ENCODE measurements at places on chromosomes 2 and 18. TPM values are rescaled to one million over a fixed set of nuclear protein-coding genes. Genes with fewer than 3 reads are reported as not detected.
A peak's percentile ranks its signal among the peaks of the same experiment; 100 is the strongest.

The TNFRSF11A gene
- 5.0 TPM for total RNA-seq

The TTC27 gene
- total RNA-seq: 11.2 TPM

The CGREF1 gene
- total RNA-seq: 2.2 TPM

The SRD5A2 gene
- total RNA-seq: not detected

The KCNE4 gene
- 0.69 TPM for total RNA-seq

The ASAP2 gene
- 16.5 TPM for total RNA-seq

The C2orf80 gene
- total RNA-seq: not detected

The PPP1R1C gene
- 39.1 TPM for total RNA-seq

The ASB1 gene
- total RNA-seq: 52.8 TPM

DNA sequence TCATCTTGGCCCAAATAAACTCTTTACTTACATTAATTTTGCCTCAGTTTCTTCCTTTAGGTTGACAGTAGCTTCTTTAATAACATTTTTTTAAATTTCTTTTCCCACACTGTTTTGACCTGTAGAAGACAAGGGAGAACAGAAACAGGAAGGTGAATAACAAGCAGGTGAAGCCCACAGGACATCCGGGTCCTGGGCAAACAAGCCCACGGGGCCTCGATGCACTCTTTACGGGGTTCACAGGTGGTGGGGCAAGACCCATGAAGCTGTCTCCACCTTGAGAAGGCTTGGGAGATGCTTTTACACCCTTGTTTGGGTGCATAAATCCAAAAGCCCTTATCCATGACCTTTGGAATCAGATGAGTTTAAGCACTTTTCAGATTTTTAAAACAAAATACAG, 301.0 kb upstream of the MGAT5 start:
- H3K27ac ChIP-seq: no peak overlapping the region
- H3K4me3 ChIP-seq: no peak overlapping the region
- H3K4me1 ChIP-seq: no peaks in the 10 kb centered on the region

DNA sequence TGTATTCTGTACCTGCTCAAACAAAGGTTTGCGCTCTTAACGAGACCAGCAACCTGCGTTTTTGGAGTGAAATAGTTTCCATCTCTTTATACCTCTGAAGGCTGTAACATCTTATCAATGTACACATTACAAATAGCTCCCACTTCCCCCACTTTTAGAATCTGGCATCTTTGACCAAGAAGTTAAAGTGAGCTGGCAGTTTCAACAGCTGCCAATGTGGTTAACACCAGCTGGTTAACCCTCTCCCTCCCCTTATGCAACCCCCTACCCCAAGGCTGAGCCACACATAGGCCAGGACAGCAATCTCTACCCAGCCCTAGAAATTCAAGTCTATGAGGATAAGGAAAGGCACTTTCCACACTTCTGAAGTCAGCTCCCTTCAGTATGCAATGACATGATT, 2.2 kb upstream of the SERTAD2 start:
- no peak overlapping the region for H3K4me3 ChIP-seq
- DNase-seq: no peak
- no peaks in the 10 kb centered on the region for H3K27me3 ChIP-seq
- H3K36me3 ChIP-seq: no peaks in the 10 kb centered on the region
- H3K27ac ChIP-seq: no peak overlapping the region

DNA sequence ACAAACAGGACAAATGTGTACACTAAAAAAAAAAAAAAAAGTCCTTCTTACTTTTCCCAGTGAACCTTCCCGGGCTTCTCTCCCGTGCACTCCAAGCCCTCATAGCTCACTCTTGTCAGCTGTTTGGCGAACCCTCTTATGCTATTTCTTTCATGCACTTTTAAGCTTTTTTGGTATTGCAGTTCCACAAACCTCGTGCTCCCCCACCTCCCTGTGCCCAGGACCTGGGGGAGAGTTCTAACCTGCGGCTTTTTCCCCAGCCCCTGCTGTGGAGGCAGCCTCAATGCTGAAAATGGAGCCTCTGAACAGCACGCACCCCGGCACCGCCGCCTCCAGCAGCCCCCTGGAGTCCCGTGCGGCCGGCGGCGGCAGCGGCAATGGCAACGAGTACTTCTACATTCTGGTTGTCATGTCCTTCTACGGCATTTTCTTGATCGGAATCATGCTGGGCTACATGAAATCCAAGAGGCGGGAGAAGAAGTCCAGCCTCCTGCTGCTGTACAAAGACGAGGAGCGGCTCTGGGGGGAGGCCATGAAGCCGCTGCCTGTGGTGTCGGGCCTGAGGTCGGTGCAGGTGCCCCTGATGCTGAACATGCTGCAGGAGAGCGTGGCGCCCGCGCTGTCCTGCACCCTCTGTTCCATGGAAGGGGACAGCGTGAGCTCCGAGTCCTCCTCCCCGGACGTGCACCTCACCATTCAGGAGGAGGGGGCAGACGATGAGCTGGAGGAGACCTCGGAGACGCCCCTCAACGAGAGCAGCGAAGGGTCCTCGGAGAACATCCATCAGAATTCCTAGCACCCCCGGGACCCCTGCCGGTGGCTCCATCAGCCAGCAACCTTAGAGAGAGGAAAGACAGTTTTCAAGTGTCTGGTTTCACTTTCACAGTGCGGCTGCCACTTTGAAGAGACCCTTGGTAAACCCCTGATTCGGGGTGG, 826 bp downstream of the KCNE4 start:
- H3K27me3 ChIP-seq: no peaks in the 10 kb centered on the region
- peak overlapping the region; percentile 68 for H3K27ac ChIP-seq
- H3K4me1 ChIP-seq: peaks cover 50% of the 10 kb centered on the region
- H3K4me3 ChIP-seq: peak overlapping the region; percentile 5
- DNase-seq: no peak

GRCh38 chr2:236286873-236287545, 22.8 kb upstream of the ASB18 start:
- H3K4me3 ChIP-seq: no peak overlapping the region
- no peaks in the 10 kb centered on the region for H3K4me1 ChIP-seq
- no peaks in the 10 kb centered on the region for H3K36me3 ChIP-seq

DNA sequence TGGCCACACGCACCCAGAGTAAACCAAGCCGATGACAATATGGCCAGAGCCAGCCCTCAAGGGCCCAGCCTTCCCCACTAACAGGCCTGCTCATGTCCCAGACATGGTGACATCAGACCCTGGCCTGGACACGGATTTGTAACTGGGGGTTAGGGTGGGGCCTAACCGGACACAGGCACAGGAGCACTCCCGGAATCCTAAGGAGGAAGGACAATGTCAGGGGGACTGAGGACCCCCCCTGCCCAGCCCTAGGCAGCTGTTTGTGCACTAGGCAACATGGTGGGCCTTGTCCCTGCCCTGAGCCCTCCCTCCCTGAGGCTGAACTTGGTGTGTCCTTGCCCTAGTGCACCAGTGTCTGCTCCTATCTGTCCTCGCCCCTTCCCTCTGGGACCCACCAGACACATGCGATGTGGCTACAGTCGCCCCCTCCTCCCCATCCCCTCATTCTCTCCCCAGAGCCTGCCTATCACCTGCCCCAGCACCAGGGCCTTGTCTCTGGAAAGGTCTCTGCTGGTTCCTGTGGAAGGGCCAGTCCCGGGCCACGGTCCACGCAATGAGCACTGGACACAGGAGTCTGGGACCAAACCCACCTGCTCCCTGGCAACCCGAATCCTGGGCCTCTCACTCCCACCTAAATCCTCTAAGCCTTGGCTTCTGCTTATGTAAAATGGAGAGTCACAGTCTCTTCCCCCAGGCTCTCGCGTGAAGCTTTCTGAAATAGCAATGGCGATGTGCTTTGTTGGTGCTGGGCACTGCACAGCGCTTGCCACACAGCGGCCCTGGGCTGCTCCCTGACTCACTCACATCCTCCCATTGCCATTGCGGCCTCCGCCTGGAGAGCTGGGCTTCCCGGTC, 76.5 kb upstream of the RAB6C start:
- no peaks in the 10 kb centered on the region for H3K4me1 ChIP-seq
- H3K27me3 ChIP-seq: no peaks in the 10 kb centered on the region
- H3K4me3 ChIP-seq: no peak overlapping the region
- no peak for DNase-seq
- H3K27ac ChIP-seq: no peak overlapping the region

DNA sequence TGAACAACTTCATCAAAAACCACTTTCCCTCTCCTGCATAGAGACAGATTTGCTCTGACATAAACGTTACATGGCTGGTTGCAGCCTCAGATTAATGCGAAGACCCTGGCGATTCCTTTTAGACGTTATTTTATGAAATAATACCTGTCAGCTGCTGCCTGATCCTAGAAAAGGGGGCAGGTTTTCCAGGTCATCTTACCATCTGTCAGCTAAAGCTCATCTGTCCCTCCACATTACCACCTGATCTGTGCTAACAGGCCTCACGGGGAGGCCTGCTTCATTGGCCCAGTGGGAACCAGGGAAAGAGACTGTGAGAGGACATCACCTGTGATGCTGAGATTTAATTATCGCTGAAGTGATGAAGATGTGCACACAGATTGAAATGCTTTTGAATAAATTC, 261.0 kb downstream of the ARHGAP15 start:
- no peak overlapping the region for H3K4me3 ChIP-seq
- DNase-seq: no peak
- no peaks in the 10 kb centered on the region for H3K27me3 ChIP-seq
- H3K4me1 ChIP-seq: no peaks in the 10 kb centered on the region
- H3K36me3 ChIP-seq: no peaks in the 10 kb centered on the region

GRCh38 chr2:102801098-102801718, 39.4 kb downstream of the TMEM182 start:
- H3K27ac ChIP-seq: peak overlapping the region; percentile 66
- H3K27me3 ChIP-seq: no peaks in the 10 kb centered on the region
- no peak overlapping the region for H3K4me3 ChIP-seq
- H3K36me3 ChIP-seq: no peaks in the 10 kb centered on the region
- peak; percentile 82 for DNase-seq
- peaks cover 6% of the 10 kb centered on the region for H3K4me1 ChIP-seq

GRCh38 chr2:230843132-230843531, 21.6 kb upstream of the ITM2C start:
- H3K27ac ChIP-seq: no peak overlapping the region
- no peaks in the 10 kb centered on the region for H3K36me3 ChIP-seq
- H3K27me3 ChIP-seq: peaks cover 4% of the 10 kb centered on the region
- H3K4me1 ChIP-seq: no peaks in the 10 kb centered on the region
- no peak overlapping the region for H3K4me3 ChIP-seq
- DNase-seq: no peak

- no peaks in the 10 kb centered on the region for H3K36me3 ChIP-seq
- H3K27ac ChIP-seq: no peak overlapping the region
- H3K4me1 ChIP-seq: no peaks in the 10 kb centered on the region
- H3K27me3 ChIP-seq: no peaks in the 10 kb centered on the region
- no peak for DNase-seq
Observed at GRCh38 chr2:138596403-138596802, 94.8 kb downstream of the SPOPL start.

DNA sequence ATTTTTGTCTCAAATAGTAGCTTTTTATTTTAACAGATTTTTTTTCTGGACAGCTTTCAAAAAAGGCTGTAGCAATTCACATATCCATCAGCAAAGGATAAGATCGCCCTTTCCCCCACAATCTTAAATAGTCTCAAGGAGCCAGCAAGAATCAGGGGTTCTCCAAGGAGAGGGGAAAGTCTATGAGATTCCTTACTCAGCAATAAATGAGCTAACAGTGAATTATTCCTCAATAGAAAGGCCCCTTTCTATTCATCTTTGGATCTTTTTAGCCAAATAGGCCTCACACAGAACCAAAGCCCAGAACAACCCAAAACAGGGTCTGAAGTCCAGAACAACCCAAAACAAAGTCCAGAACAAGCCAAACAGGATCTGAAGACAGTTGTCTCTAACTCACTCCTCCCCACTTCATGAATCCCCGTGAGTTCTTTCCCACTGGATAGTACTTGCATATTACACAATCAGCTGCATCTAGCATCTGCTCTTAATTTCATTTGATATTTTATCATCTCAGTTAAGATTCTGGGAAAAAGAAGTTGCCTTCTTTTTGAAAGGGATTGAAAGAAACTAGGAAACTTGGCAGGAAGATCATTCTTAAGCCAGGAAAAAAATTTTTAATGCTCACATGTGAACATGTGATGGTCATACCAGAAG, 3.4 kb upstream of the DHRS9 start:
- H3K4me3 ChIP-seq: no peak overlapping the region
- H3K27me3 ChIP-seq: no peaks in the 10 kb centered on the region
- DNase-seq: no peak
- no peaks in the 10 kb centered on the region for H3K36me3 ChIP-seq
- no peaks in the 10 kb centered on the region for H3K4me1 ChIP-seq

DNA sequence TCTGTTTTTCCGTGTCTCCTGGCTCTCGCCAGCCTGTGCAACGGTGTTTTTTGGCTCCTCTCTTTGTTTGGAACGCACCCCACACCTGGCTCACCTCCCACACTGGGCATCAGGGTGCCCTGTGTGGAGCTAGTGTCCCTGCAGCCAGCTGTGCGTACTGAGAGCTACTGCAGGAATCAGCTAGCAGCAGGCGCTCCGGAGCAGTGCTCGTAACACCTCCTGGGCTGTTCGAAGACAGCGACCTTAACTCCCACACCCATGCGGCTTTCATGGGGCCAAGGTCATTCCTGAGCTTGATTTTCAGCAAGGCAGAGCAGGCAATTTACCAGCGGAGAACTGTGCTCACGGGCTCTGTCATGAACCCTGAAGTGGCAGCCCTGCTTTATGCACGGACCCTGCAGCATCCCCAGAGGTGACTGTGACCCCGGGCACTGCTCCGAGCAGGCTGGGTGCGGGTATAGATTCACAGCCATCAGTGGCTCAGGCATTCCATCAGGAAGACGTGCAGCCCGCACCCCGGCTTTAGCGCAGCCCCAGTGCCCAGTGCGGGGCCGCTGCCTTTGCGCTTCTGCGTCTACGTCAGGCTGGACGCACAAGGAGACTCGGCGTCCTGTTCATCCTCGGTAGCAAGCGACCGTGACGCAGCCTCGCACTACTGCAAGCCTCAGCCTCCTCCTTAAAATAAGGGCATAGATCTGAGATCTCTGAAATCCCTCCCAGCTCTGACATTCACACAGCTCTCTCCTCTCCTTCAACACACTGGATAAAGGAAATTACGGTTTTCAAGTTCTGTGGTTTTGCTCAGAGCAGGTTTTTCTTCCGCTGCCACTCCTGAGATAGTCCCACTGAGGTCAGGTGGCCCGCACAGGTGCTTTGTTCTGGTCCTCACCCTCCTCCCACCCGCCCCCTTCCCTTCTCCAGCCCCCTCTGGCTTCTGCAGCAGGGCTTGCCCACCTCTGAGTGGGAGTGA, 58.2 kb downstream of the ADI1 start:
- no peaks in the 10 kb centered on the region for H3K4me1 ChIP-seq
- no peaks in the 10 kb centered on the region for H3K27me3 ChIP-seq
- H3K36me3 ChIP-seq: peaks cover 33% of the 10 kb centered on the region
- peak overlapping the region; percentile 90 for H3K27ac ChIP-seq
- H3K4me3 ChIP-seq: no peak overlapping the region

- no peak overlapping the region for H3K27ac ChIP-seq
- peaks cover 11% of the 10 kb centered on the region for H3K4me1 ChIP-seq
- H3K27me3 ChIP-seq: no peaks in the 10 kb centered on the region
- H3K36me3 ChIP-seq: no peaks in the 10 kb centered on the region
Observed at GRCh38 chr2:65015731-65016130, 26.5 kb downstream of the SLC1A4 start.

- H3K4me1 ChIP-seq: peaks cover 8% of the 10 kb centered on the region
- H3K27me3 ChIP-seq: no peaks in the 10 kb centered on the region
- no peak overlapping the region for H3K4me3 ChIP-seq
- H3K36me3 ChIP-seq: no peaks in the 10 kb centered on the region
- no peak for DNase-seq
Observed at GRCh38 chr2:208006833-208007232, 18.5 kb downstream of the PLEKHM3 start.
